NCI-H1694 (cell line): ENCODE measurements at places on chromosomes 13 and 19.

- DNase-seq = no peak
These were observed 28.6 kb upstream of the EID2 start for GRCh38 chr19:39568604-39569003.

- peak; percentile 74 for DNase-seq
These were observed at the start of gene ENOX1 for GRCh38 chr13:43786766-43787517. Gene ENOX1 (minus strand): TSS chr13:43786972.

- no peak for DNase-seq
These were observed 10.6 kb upstream of the PTOV1 start for GRCh38 chr19:49840321-49840720.

DNA sequence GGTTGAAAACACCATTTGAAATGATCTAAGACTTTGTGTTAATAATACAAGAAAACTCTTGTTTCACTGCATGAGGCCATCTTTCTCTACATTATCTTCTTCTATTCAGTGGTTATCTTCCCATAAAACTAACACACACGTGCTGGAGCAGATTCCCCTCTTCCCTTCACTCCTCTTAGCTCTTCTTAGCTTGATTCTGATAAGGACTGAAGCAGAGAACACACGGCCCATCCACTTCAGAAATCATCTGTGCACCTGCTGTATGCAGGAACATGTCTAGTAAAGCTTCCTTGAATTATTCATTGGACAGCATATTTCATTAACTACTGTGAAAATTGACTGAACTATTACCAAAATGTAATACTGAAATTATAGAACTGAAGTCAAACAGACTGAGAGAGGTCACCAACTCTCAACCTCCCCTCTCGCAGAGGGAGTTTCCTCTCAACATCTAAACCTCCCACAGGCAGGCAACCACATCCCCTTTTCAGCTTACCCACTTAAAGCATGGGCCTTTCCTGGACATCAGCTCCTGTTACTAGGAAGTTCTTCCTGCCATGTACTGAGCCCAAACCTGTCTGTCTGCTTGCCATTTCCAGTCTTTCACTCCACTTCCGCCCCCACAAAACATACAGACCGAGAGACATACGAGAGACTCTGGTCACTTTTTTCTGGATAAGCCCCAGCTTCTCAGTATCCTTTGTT, 113.9 kb downstream of the CRYL1 start:
- no peak for DNase-seq

DNA sequence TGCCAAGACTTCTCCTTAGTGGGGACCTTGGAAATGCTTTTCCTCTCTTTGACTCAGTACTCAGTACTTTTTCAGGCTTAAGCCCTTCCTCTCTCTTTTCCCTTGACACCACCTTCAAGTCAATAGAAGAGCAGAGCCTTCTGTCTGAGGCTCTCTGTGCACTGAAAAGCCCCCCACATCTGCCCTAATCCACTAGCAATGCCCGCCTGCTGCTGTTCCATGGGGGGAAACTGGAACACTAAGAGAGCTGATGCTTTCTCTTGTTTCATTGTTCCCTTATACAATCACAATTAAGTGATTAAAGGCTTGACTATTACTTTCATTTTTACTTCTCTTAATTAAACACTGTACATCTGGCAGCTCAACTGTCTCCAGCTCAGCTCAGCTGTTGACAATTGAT, 254.5 kb downstream of the SLITRK6 start:
- DNase-seq = no peak

DNA sequence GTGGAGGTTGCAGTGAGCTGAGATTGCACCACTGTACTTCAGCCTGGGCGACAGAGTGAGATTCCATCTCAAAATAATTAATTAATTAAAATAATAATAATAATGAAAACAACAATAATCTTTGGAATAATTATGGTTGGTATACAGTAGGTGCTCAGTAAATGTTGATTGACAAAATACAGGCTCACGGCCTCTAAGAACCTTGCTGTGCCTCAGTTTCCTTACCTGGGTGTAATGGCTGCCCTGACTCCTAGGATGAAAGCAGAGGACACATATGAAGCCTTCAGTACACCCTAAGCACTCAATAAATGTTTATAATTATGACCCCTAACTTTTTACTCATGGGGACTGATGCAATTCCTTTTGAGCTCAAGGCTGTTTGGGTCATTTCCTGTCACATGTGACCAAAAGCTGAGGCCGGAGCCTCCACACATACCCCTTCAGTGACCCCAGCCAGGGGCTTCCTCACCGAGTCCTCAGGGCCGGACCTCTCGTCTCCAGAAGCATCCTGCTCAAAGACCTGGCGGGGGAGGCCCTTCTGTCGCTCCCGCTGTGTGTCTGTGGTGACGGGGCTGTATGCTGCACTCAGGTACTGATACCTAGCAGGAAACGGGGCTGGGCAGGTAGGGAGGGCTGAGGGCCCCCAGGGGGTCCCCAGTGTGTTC, 10.5 kb downstream of the DOCK6 start:
- no peak for DNase-seq

- peak; percentile 64 for DNase-seq
These were observed 44.5 kb upstream of the GTF3A start for GRCh38 chr13:27379694-27380641.

DNA sequence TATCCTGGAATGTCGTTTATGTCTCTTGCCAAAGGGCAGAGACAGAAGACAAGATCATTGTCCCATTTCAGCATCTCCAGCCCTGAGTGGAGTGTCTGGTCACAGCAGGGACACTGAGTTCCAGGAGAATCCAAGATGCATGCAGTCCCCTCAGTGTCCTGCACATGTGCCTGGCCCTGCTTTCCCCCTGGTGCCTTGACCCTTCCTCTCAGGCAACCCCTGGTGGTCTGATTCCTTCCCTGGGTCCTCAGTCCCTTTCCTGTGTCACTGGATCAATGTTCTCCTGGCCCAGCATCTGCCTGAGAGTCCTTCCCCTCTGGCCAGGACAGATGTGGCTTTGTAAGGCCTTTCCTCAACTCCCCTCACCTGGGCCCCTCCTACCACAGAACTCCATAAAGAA, 9.0 kb downstream of the CEACAM21 start:
- DNase-seq = no peak

GRCh38 chr19:44770550-44771257, 7.0 kb upstream of the CBLC start:
- DNase-seq = peak; percentile 96

DNA sequence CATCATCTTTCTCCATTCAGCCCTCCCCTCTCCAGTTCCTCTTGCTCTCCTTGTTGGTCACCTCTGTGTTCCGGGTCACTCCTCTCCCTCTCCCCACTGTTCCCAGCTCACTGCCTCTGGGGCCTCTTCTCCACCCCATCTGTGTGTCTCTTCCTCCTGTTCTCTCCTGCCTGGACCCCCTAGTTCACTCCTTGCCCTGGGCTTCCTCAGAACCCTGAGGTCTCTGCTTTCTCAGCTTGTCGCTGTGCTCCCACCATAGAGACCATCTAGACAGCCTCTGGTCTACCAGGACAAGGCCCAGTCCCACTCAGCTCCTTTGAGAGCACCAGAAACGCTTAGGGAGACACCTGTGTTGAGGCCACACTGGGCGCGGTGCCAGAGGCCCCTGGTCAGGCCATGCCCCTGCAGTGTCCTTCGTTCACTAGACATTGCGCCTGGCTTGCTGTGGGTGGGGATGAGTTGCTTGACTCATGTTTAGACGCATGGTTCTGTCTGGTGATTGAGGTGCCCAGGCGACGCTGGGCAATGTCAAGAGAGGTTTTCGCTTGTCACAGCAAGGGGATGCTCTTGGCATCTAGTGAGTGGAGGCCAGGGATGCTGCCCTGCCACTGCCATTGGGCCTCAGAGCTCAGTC, 4.8 kb downstream of the LENG9 start:
- no peak for DNase-seq

GRCh38 chr19:45403781-45404556, 900 bp downstream of the PPP1R13L start:
- peak; percentile 49 for DNase-seq

DNA sequence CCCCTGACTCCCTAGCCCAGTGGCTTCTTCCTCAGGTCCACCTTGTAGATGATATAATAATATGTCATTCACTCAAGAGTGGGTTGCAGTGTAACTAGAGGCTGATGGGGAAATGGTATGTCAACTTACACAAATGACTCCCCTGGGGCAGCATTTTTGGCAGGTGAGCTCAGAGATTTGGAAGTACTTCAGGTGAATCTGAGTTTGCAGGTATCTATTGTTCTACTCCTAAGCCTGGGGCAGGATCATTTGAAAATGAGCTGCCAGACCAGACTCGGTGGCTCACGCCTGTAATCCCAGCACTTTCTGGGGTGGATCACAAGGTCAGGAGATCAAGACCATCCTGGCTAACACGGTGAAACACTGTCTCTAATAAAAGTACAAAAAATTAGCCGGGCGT, 11.6 kb upstream of the CNMD start:
- no peak for DNase-seq

DNA sequence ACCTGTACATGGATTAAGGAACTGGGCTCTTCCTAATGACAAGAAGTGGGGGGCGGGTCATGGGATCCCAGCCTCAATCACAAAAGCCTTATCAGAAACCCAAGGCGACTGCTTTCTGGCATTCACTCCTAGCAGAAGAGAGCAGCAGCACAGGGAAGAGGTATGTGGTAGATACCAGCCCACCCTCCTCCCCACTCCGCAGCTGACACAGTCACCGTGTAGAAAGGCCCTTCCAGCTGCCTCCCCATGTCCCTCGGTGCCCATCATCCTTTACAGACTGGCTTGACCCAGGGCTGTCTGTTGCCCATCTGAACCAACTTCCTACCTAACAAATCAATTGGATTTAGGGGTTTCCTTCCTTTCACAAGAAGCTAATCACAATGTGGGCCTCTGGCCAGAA, 3.1 kb upstream of the DHRS12 start:
- no peak for DNase-seq

DNA sequence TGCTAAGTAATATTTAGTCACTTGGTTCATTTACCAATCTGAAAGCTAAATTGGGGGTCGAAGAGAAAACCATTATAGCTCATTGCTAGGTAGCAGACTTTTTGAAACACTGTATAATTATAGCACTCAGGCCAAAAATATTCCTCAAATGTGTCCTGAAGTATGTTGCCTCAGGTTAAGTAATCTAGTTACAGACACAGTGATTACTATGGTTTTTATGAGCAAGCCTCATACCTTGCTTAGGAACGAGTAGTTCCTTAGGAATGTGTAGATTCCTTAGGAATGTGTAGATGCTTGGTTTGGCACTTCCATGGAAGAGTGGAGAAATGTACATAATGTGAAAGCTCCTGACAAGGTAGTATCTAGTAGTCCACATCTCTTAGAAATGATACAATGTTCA, 387.5 kb downstream of the LMO7 start:
- no peak for DNase-seq

GRCh38 chr13:92745258-92745657, 481.3 kb upstream of the GPC6 start:
- no peak for DNase-seq

DNA sequence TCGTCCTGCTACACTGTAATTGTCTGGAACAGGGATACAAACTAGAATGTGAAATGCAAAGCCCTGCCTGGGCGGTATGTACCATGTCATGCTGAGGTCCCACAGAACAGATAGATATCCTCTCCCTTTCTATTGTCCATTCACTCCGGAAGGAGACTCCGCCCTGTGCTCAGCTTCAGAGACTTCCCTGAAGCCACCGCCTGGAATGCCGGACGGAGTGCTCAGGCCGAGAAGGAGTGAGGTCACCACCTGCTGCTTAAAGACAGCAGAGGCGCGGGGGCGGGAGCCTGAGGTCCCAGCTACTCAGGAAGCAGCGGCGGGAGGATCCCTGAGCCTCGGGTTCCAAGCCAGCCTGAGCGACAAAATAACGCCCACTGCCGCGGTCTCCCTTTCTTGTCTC, 890 bp upstream of the ZNF611 start:
- no peak for DNase-seq
